ENCODE measurements at places on chromosomes 5 and 9.

- DNase-seq = no peak
Measured at GRCh38 chr9:119956111-119956510, 586.9 kb upstream of the BRINP1 start.

DNA sequence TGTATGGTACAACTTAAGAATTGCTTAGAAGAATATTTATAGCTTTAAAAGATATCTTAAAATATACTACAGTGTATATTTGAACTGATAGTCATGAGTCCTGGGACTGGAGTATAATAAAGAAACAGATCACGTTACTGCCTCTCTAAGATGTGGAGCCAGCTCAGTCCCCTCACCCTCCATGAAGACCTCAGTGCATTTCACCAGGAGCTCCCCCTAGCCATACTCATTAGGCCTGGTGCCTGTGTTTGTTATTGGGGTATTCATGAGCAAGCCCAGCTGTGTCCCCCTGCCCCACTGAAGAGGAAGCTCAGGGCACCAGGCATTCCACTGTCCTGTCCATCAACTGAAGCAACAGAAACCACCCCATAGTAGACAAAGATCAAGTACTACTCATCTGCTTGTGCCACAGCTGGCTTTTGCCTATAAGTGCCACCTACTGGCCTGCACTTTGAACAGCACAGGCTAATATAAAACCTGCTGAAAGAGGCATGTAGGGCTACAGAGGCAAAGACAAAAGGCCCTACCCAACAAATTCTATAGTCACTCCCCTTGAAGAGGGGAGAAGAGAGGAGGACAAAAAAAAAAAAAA lies 850.2 kb upstream of the NUDT12 start:
- DNase-seq = no peak

DNA sequence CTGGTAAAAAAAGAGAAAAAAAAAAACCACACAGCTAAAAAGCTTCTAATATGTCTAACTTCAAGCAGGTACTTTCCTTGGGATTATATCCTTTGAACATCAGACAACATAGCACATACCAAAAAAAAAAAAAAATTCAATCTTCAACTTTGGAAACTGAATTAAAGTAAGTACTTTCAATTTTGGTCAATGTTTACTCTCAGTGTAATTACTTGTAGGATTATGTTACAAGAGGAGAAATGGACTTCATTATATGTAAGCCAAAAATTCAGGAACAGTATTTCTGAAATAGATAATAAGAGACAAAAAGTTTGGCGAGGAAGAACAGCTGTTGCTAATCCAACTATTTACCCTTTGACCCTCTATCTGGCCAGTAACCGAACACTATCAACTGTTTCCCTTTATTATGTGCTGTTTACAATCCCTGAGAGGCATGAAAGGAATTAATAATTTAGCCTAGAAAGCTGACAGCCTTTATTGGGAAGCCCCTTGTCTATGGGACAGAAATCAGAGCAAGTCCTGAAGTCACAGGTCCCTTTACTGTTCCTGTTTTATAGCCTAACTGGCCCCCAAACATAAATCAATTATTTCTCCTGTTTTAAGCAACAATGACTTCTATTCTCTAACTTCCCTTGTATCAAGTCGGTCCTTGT lies 46.6 kb downstream of the NR6A1 start:
- no peak for DNase-seq

- DNase-seq = no peak
Measured at GRCh38 chr5:33346534-33346933, 94.2 kb upstream of the TARS1 start.

- DNase-seq = no peak
Measured at GRCh38 chr5:52772668-52773067, 15.0 kb upstream of the ITGA1 start.
